ENCODE measurements at places on chromosomes 2 and 18. TPM values are rescaled to one million over a fixed set of nuclear protein-coding genes. Genes with fewer than 3 reads are reported as not detected.

GRCh38 chr2:135163901-135164300, 111.8 kb downstream of the RAB3GAP1 start:
- H3K4me1 ChIP-seq, result no peaks in the 10 kb centered on the region
- no peak overlapping the region for H3K27ac ChIP-seq
- peaks cover 40% of the 10 kb centered on the region for H3K36me3 ChIP-seq
- no peak overlapping the region for H3K4me3 ChIP-seq
- no peaks in the 10 kb centered on the region for H3K27me3 ChIP-seq

NCKAP1 gene
- total RNA-seq, result 6.3 TPM

DNA sequence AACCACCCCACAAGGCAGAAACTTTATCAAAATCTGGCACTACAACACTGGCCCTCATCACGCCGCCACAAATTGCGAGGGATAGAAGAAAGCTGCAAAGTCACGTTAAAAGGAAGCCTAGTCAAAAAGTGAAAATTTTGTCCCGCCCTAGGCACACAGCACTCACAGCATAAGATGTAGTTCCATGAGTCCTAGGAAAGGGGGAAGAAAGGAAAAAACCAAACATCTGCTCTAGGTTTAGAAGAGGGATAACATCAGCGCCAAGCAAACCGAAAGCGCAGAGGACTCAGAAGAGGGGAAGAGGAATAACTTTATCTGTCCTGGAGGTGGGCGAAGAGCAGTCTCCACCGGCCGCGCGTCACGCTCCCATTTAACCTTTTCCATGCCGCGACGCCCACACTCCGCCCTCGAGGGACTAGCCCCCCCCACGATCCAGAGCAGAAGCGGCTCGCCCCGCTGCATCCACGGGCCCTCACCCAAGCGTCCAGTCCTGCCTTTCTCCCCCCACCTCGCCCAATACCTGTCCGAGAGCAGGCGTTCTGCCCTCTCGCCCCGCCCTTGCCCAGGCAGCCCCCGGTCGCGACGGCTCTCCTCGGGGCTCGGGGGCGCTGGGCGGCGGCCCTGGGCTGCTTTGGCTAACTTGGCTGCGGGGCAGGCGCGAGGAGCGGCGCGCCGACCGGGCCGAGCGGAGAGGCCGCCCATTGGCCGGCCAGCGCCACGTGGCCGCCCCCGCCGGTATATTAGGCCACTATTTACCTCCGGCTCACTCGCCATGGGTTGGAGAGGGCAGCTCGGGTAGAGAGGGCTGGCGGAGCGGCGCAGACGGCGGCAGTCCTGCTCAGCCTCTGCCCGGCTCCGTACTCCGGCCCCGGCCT, at the start of gene HOXD1:
Gene HOXD1 (plus strand): TSS at position 770 of the 875 bp plus-strand sequence. CDS start 134 bp downstream, outside the sequence.
- no peak within 1 kb of the TSS for H3K27ac ChIP-seq
- peaks cover 29% of the 10 kb centered on the region for H3K27me3 ChIP-seq
- H3K4me3 ChIP-seq, result no peak within 1 kb of the TSS
- H3K4me1 ChIP-seq, result peaks cover 20% of the 10 kb centered on the region
- H3K36me3 ChIP-seq, result no peaks in the 10 kb centered on the region

DNA sequence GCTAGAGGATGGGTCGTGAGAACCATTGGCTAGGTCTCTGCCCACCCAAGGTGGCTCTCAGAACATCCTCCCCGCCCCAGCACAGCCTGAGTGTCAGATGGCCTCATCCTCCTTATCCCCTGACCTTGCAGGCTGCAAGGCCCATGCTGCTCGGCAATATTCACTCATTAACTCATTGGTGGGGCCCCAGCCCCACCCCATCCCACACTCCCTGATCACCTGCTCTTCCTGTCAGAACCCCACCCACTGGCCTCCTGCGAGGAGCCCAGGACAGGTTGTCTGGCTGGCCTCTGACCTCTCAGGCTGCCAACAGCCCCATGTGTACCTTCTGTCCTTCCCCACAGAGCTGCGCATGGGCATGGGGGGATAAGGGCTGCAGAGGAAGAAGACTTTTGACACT, 5.3 kb downstream of the ADCY3 start:
- H3K4me3 ChIP-seq, result no peak overlapping the region
- no peaks in the 10 kb centered on the region for H3K27me3 ChIP-seq
- no peak for DNase-seq
- peaks cover 29% of the 10 kb centered on the region for H3K4me1 ChIP-seq
- no peaks in the 10 kb centered on the region for H3K36me3 ChIP-seq
- H3K27ac ChIP-seq, result no peak overlapping the region

RAX gene
- not detected for total RNA-seq

DNA sequence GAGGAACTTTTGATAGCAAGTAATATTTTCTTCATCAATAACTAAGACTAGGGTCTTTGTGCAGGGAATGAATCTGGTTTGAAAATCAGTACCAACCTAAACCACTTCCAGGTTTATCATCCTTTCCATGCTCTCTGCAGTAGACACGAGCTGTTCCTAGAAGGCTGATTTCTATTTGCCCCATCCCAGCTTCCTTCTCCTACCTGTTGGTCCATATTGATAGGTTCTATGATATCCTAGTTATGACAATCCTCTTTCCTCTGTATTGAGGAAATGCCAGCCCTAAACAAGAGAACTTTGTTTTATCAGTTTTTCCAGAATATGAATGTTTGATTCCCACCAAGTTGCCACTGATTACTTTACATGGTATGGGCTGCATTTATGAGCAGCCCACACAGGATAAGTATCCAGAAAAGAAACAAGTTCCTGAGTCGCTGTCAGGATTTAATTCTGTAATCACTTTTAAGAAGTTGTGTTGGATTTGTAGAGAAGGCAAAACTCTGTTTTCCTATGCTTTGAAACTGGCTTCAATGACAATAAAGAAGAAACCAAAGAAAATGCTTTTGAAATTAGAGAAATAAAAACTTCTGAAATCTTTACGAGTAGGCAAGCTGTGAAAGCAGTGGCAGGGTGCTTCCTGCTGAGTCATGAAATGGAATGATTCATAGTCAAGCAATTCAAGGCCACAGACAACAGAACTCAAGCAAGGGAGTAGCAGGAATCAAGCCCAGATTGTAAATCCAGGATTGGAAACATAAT, 37.3 kb upstream of the TANK start:
- no peak overlapping the region for H3K4me3 ChIP-seq
- H3K27me3 ChIP-seq, result no peaks in the 10 kb centered on the region
- no peak overlapping the region for H3K27ac ChIP-seq
- no peaks in the 10 kb centered on the region for H3K4me1 ChIP-seq
- DNase-seq, result no peak

KIF1A gene
- not detected for total RNA-seq

DNA sequence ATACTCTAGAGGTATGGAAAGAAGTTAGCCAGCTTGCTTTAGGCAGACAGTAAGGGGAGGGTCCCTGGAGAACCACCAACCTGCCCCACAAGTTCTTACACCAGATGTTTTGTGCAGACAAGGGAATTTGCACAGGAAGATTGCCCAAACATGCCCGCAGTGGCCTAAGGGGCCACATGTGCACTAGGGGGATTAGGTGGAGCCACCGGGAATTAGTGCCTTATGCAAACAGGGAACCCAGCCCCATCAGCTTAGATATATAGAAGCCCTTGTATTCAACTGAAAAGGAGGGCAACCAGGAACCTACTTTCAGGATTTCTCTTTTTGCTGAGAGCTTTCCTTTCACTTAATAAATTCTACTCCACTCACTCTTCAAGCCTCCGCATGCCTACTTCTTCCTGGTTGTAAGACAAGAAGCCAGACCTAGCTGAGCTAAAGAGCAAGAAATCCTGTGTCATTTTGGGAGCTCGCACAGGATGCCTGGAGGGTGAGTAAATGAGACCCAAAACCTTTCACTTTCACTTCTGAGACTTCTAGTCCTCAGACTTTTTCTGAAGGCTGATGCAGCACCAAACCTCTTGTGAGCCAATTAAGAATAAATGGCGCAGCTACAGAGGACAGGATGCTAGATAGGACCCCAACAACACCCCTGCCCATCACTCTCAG, 146.3 kb downstream of the GCA start:
- H3K27me3 ChIP-seq, result no peaks in the 10 kb centered on the region
- H3K27ac ChIP-seq, result no peak overlapping the region
- no peaks in the 10 kb centered on the region for H3K36me3 ChIP-seq
- no peak overlapping the region for H3K4me3 ChIP-seq
- H3K4me1 ChIP-seq, result no peaks in the 10 kb centered on the region

DNA sequence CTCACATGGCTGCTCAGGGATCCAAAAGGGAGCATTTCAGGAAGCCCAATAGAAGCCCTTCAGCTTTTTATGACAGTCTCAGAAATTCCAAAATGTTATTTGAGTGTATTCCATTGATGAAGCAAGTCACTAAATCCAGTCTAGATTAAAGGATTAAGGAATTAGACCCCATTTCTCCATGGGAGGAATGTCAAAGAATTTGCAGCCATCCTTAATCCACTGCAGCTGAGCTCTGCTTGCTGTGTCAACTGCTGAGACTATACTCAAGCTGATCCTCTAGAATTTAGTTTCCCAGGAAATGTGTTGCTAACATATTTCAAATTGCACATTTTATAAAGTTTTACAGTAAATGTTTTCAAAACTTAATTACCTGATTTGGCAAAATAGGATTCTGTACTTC, 28.4 kb upstream of the C2orf69 start:
- no peak overlapping the region for H3K4me3 ChIP-seq
- DNase-seq, result no peak
- no peaks in the 10 kb centered on the region for H3K36me3 ChIP-seq
- H3K27me3 ChIP-seq, result no peaks in the 10 kb centered on the region
- H3K4me1 ChIP-seq, result no peaks in the 10 kb centered on the region
- no peak overlapping the region for H3K27ac ChIP-seq

MTERF4 gene
- total RNA-seq, result 227 TPM

DNA sequence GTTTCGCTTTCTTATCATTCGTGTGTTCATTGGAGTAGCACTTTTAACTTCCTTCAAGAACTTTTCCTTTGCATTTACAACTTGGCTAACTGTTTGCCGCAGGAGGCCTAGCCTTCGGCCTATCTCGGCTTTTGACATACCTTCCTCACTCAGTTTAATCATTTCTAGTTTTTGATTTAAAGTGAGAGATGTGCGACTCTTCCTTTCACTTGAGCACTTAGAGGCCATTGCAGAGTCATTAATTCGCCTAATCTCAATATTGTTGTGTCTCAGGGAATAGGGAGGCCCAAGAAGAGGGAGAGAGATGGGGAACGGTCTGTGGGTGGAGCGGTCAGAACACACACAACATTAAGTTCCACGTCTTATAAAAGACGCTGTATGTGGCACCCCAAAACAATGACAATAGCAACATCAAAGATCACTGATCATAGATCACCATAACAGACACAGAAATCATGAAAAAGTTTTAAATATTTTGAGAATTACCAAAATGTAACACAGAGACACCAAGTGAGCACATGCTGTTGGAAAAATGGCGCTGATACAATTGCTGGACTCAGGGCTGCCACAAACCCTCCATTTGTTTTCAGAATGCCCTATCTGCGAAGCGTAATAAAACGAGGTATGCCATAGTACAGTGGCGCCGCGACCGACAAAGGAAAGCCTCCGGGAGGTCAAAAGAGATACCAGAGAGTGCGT, 553 bp downstream of the TIGD1 start:
- H3K36me3 ChIP-seq, result peaks cover 4% of the 10 kb centered on the region
- no peaks in the 10 kb centered on the region for H3K27me3 ChIP-seq
- H3K4me1 ChIP-seq, result peaks cover 69% of the 10 kb centered on the region
- peak overlapping the region; percentile 94 for H3K27ac ChIP-seq

CIB4 gene
- total RNA-seq, result not detected

DNA sequence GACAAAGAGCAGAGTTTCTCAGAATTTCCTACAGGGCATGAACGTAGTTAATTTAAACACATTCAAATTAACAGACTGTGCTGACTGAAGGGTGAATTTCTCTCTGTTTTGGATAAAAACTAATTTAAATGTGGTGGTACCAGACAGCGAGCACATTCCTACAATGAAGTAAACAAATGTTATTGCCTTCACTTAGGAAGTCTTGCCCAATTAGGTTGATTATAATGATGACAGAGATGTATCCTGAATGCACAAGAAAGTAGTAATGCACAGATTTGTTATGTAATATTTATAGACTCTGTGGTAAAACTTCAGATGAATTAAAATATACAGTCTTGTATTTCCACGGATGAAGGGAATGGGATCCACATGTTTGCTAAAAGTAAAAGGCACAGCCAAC, 507.2 kb downstream of the EPHA4 start:
- no peak overlapping the region for H3K27ac ChIP-seq
- DNase-seq, result no peak
- H3K27me3 ChIP-seq, result no peaks in the 10 kb centered on the region
- no peaks in the 10 kb centered on the region for H3K4me1 ChIP-seq

DNA sequence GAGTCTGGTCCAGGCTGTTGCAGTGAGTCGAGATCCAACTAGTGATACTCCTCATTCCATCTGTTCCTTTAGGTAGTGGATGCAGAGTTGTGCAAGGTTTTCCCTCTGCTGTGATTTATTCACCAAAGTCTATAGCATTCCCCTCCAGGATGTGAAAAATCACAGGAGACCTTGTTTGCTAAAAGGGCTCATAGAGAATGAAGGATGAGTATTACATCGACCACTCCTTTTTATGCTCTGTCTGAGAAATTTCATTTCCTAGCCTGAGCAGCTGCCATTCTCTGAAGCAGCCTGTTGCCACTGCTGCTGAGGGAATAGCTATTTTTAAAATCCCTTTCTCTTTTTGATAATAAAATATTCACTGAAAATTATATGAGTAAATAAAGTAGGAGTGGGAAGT, 134.1 kb upstream of the LRRTM1 start:
- H3K27ac ChIP-seq, result no peak overlapping the region
- H3K36me3 ChIP-seq, result no peaks in the 10 kb centered on the region
- DNase-seq, result no peak
- no peaks in the 10 kb centered on the region for H3K27me3 ChIP-seq
- no peak overlapping the region for H3K4me3 ChIP-seq

DNA sequence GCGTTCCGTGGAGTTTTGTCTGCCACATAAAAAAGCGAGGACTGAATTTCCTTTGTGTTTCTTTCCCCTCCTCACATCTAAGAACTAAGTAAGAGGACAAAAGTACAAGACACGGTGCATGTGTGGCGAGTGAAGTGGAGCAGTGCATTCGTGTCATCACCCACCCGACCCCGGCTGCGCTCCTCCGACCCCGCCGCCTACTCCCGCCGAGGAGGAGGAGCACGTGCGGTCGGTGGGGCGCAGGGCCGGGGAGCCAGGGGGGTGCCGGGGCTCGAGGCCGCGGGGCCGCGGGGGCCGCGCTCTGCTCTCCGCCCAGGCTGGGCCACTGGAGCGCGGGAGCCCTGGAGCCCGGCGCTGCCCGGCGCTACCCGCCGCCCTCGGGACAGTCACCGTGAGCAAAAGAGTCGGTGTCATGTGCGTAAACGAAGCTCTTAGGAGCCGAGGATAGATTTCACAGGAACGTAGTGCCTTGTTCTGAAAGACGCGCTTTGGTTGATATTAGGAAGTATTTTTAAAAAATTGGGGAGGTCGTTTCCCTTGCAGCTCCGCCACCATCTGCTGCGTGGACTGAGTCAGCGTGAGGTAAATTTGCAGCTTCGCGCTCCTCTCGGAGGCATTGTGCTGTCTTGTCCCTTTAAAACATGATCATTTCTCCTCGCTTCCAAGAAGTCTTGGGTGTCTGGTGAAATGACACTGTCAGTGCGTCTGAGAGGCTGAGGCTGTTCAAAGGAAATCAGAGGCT, 11.0 kb downstream of the TBR1 start:
- H3K36me3 ChIP-seq, result no peaks in the 10 kb centered on the region
- no peak overlapping the region for H3K27ac ChIP-seq
- peaks cover 18% of the 10 kb centered on the region for H3K4me1 ChIP-seq

GRCh38 chr2:213733893-213734292, 449.6 kb downstream of the SPAG16 start:
- no peak overlapping the region for H3K4me3 ChIP-seq
- DNase-seq, result no peak
- H3K4me1 ChIP-seq, result no peaks in the 10 kb centered on the region
- H3K27ac ChIP-seq, result no peak overlapping the region

All from CD4-positive, alpha-beta memory T cell (primary cell).